ENCODE measurements at places on chromosomes 11 and 22.

DNA sequence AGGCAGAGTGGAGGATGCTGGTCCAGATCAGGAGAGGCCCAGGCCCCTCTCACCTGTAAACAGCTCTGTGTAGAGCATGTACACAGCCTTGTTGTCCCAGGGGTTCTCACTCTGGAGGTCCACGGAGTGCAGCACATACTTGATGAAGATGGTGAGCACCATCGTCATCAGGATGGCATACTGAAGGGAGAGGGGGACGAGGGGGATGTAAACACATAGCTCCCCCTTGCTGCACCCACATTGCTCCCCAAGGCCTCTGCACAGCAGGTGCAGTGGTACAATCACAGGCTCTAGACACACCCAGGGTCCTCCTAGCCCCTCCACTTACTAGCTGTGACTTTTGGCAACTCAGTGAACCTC lies 2.9 kb downstream of the SYVN1 start:
- no peak for DNase-seq

DNA sequence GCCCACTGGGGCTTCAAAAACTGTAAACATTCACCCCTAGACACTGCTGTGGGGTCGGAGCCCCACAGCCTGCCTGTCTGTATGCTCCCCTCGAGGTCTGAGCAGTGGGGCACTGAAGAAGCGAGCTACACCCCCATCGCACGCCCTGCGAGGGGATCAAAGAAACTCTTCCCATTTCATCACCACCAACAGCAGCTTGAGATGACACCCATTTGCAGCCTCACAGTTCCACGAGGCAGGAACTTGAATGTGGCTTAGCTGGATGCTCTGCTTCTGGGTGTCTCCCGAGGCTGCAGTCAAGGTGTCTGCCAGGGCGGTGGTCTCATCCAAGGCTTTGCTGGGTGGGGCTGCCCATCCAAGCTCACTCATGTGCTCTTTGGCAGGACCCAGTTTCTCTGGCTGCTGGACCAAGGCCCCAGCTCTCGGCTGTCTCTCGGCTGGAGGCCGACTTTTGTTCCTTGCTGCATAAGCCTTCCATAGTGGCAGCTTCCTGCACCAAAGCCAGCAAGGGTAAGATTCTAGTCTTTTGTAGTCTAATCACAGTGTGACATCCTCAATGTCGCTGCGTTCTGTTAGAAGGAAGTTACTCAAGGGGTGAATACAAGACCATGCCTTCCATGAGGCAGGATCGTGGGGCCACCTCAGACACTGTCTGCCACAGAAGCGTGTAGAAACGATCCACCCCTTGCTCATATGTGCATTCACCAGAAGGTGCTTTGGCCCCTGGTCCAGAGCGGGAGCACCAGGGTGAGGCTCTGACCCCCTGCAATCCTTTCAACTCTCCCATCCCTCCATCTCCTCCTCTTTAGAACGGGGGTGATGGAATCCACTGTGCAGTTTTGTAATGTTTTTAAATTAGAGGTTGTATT lies 46.2 kb upstream of the SEPTIN5 start:
- DNase-seq = no peak

DNA sequence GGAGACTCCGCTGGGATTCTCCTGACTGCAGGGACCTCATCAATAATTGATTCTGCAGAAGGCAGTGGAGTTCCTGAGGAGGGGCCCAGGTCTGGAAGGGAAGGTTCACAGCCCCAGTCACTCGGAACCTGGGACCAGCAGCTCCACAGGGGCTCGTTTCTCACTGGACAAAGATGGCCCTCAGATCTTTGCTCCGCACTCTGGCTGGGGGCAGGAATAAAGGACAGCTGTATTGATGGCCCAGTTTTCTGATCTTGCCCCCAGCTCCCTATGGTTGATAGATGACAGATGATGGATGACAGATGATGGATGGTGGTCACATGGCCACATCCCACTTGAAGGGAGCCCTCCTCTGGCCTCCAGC lies 11.3 kb upstream of the BCR start:
- no peak for DNase-seq

DNA sequence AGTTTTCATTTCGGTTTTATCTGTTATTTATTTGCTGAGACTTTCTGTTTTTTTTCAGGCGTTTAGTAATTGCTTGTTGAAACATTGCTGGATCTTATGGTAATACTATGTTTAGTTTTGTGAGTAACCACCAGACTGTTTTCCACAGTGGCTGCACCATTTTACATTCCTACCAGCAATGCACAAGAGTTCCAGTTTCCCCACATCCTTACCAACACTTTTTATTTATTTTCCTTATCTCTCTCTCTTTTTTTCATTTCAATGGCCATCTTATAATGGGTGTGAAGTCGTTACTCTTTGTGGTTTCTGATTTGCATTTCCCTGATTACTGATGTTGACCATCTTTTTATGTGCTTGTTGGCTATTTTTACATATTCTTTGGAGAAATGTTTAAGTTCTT lies 23.7 kb downstream of the USP47 start:
- DNase-seq = no peak

- no peak for DNase-seq
Measured at GRCh38 chr22:37930270-37930951, 23.0 kb downstream of the C22orf23 start.

DNA sequence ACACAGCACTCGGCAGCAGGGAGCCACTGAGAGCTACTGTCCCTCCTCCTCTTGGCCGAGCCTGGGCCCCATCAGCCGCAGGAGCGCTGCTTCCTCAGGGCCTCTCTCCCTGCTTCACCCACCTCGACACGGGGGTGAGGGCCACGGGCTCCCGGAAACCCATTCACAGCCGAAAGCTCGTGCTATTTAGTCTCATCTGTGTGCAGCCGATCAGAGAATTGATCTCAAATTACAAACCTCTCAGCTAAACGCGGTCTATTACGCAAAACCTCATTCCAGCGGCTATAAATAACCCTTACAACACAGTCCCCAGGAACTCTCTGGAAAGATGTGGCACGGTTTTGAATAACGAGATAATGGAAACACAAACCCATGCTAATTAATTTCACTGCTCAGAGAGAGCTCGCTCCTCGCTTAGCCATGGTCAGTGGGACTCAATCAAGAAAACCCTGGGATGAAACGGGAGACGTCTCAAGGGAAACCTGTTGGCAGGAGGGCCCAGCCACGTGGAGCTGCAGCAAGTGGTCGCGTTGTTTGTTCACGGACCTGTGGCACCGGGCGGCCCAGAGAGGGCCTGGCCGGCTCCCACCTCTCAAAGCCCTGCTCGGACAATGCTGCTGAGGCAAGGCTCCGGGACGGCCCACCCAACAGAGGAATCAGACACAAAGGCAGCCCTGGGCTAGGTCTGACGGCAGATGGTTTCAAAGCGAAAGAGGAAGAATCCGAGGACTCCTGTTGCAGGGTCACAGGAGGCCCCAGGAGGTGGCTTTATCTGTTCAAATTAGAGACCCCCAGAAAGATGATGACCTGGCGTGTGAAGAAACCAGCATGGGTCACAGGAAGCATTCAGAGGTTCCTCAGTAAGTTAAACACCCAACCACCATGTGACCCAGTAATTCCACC lies 210.5 kb downstream of the CTTN start:
- no peak for DNase-seq

DNA sequence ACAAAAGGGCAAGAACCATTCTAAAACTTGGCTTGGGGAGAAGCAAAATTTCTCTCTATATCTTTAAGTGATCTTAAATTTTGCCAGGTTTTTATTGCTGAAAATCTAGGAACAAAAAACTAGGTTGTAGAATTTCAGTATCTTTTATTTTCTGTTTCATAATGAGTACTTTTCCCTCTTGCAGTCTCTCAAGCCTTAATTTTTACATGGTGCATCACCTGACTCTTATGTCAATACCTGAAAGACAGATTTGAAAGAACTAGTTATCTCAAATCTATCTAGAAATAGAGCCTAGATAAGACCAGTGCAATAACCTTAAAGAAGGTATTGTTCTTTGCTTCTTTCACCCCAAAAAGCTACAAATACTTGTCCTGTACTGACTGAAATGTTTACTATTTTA lies 122.1 kb downstream of the TRIM44 start:
- DNase-seq = no peak

DNA sequence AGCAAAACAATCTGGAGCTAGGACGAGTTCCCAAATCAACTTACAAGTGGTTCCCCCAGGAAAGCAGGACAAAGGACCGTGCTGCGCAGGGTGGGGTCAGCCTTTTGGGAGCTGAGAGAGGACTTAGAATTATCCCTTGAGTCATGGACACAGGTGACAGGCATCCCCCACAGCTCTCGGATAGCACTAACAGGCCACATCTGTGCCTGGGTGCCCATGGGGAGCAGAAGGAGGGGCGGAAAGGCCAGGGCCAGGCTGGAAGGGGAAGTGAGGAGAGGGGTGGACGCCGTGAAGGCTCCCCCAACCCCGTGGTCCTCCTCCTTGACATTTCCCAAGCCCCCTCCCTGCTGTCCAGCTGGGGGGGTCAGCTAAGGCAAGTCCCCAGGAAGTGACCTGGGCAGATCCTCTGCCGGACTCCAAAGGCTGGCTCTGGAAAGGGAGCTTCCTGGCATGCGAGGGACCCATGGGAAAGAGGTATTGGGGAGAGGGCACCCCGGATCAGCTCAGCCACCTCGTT lies 31.6 kb upstream of the A4GALT start:
- no peak for DNase-seq

DNA sequence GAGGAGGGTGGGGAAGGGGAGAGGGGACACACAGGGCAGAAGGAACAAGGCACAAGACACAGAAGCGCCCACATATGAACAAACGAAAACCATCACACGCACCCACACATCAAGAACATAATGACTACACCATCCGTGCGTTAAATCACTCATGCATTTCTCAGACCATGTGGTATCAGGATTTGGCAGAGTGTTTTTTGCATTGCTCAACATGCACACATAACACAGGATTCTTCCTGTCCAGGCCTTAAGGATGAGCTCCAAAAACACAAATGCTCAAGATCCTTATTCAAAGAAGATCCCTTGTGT lies 309.5 kb downstream of the CADM1 start:
- no peak for DNase-seq
